ENCODE measurements at places on chromosomes 12 and 14. TPM values are rescaled to one million over a fixed set of nuclear protein-coding genes. Genes with fewer than 3 reads are reported as not detected.
A peak's percentile ranks its signal among the peaks of the same experiment; 100 is the strongest.

C14orf39 gene
- total RNA-seq: not detected

DNA sequence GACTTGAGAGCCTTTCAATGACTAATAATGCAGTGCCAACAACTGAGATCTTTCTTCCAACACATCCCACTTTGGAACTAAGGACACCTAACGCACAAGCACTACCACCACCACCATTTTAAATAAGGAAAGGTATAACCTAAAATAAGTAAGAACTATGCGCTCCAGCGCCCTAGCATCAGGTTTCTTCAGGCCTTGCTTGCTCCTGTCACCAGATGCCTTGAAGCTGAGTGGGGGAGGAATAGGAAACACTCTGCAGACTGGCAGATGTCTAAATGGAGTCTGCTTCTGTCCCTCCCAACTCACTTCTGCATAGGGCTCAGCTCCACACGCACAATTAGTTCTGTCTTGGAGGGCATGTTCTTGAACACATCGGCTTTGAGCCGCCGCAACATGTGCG is 15.1 kb downstream of the CHD4 start:
- no peak for DNase-seq

DPPA3 gene
- total RNA-seq: not detected

- DNase-seq: no peak
These were observed 168.2 kb downstream of the LRRK2 start for GRCh38 chr12:40393026-40393425.

DNA sequence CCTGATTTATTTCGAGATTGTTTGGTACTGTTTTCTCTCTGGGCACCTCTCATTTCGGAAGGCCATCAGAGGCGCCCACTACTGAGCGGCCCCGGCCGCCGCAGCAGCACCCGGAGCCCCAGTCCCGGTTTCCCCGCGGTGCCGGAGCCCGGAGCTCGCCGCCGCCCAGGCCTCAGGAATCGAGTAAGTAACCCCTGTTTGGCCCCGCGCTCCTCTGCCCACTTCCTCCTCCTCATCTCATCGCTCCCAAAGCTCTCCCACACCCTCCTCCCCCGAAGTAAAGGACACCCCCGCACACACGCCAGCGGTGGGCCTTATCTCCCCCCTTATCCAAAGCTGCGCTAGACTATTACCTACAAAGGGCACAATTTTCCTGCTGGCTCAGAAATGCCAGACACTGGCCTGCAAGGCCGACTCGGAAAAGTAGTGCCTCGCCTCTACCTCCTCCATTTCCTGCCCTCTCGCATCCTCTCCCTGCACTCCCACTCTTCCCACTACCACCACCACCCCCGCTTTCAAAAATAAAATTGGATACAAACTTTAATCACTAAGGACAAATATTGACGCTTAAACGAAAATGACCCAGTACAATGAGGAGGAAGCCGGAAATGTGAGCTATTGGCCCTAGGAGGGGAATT is 637 bp upstream of the FOXG1 start:
- no peak for DNase-seq

SDS gene
- not detected for total RNA-seq

DNA sequence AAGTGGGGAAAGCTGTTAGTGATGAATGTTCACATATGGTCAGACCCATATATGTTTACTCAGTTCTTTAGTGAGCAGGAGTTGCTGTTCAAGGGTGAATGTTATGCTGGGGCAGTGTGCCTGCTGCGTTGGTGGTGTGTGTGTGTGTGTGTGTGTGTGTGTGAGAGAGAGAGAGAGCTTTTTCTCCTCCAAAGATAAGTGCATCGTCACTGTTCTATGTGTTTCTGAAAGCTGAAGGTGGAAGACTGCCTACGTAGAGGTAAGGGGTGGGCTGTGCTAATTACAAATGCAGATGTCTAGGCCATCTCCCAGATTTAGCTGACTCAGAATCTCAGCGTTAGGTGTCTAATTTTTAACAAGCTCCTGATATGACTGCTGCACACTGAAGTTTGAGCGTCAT is 10.5 kb downstream of the GABARAPL1 start:
- no peak for DNase-seq

GRCh38 chr14:54253195-54253947 is 143.4 kb upstream of the CDKN3 start:
- no peak for DNase-seq

DNA sequence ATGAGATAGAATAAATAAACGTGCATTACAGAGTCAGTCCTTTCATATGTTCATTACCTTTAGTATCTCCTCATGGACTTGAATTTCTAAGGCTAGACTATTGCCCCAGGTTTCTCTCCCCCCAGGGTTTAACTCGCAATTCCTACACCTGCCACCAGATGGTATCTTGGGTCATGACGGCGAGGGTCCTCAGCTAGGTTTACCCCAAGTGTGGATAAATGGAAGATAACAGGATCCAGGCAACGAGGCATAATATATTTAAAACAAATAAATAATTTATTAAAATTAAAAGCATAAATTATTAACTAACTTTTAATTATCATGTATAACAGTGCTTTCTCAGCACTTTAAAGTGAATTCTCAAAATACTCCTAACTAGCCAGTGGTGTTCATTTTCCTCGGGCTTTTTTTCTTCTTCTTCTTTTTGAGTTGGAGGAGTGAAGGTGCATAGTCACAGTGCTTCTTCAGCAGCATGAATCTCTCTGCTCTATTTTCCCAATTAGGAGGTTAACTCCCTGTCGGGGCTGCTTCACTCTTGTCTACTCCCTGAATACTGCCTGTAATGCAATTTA is 243.5 kb upstream of the CAND1 start:
- DNase-seq: peak; percentile 42

GRCh38 chr14:22177870-22178269 is 411.2 kb downstream of the DAD1 start:
- peak; percentile 16 for DNase-seq

GRCh38 chr12:98736352-98737321 is 91.5 kb downstream of the APAF1 start:
- DNase-seq: no peak

DNA sequence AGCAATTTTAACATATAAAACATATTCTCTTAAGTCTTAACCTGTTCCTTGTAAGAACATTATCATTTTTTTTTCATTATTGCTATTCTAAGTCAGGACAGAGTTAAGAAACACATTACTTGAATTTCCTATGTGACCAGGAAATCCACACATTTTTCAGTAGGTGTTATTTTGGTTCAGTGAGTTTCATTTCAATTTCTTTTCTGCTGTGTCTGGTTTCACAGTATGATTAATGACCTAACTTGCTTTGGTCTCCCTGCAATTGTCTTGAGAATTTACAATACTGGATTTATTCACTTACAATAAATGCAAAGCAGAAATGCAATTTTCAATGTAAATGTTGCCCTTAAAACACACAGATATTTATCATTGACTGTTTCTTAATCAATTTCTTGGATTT is 396.9 kb upstream of the TMTC1 start:
- DNase-seq: no peak

GRCh38 chr12:108190529-108190928 is 61.4 kb downstream of the WSCD2 start:
- DNase-seq: no peak

DNA sequence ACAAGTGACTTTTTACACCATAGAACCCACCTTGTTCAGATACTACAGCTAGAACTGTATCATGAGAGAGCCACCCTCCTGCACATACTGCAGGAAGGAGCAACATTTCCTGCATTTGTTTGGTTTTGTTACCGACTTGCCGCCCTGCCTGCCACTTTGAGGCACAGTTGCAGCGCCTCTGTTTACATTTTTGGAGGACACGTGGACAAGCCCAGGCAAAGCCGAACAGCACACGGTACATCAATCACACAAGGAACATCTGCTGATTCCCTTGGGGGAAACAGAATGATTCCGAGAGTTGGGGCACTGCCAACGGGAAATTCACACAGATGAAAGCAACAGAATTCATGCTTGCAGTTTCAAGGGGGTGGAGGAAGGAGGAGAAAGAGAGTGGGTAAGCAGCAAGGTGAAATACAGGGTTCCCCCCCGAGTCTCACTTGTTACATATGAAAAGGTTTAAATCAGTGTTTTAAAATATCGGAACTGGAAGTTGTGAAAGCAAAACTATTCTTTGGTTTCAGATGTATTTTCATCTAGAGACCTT is 110.7 kb downstream of the BTG1 start:
- peak; percentile 77 for DNase-seq

DNA sequence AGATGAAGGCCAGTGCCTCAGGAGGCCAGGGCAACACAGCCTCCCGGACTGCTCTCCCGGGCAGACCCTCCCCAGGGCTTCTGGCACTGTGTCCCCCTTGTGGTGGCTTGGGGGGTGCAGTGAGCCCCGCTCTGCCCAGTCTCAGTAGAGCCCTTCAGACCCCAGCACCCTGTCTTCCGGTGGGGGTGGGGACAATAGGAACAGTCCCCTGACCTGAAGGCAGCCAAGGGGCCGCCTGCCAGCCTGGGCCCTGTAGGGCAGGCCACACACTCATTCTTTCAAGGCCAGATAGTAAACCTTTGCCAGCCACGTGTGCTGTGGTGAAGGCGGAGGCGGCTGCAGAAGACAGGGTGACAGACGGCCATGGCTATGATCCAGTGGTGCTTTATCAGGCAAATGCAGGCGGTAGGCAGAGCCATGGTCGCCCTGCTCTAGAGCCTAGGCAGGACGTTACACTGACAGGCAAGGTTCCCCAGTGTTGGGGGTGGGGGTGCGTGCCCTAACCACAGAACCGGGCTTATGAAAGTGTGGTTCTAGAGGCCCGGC is 15.0 kb downstream of the ZFYVE21 start:
- DNase-seq: no peak

CSRNP2 gene
- total RNA-seq: 27.8 TPM

DNA sequence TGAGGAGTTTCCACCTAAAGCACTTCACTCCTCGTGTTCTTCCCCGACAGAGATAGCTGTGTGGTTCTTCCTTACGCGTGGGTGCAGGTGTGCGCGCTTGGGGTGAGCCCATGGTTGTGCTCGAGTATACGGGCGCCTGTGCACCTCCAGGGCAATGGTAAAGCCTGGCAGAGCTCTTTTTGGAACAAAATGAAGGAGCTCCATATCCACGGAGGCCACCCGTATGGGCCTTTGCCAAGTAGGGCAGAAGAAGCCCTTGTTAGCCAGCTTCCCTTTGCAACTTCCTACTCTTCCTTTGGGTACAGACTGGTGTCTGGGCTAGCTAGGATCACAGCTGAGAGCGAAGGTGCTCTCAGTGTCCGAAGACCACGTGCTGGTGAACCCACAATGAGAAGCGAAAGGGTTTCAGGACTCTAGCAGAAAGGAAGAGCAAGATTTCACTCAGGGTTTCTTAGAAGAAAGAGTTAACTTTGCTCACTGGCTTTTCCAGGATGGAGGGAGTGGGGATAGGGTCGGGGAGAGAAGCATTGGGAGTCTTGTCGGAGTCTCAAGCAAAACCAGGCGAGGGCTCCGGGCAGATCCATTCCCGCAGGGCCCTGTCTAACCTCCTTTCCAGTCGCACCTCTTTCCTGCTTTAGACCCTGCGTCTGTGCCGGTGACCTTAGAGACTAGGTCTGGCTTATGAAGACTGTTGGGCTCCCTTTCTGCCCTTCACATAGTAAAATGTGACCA is 960 bp upstream of the LRFN5 start:
- DNase-seq: no peak

GRCh38 chr12:12927211-12928079 is 24.5 kb downstream of the GPRC5D start:
- DNase-seq: no peak

DNA sequence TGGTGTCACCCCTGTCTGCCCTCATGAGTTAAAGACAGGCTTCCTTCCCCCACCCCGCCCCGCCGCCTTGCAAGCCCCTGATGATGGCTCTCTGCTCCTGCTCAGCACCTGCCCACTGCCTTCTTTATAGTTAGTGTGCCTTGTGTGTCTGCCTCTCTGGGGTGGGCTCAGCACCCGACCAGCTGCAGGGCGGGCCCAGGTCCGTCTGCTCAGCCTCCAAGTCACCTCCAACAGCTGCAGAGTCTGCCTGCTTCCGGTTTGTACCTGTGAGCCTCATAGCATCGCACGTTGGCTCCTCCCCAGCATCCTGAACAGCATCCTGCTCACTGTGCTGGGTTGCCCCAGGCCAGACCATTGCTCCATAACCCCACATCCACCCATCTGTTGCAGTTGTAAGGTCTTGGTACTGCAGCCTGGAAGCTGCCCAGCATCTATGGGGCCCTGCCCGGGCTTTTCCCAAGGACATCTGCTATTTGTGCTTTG is 3.5 kb downstream of the TGFB3 start:
- peak; percentile 48 for DNase-seq

Measured in naive thymus-derived CD8-positive, alpha-beta T cell (primary cell).